ENCODE measurements at places on chromosomes 5 and 9.

DNA sequence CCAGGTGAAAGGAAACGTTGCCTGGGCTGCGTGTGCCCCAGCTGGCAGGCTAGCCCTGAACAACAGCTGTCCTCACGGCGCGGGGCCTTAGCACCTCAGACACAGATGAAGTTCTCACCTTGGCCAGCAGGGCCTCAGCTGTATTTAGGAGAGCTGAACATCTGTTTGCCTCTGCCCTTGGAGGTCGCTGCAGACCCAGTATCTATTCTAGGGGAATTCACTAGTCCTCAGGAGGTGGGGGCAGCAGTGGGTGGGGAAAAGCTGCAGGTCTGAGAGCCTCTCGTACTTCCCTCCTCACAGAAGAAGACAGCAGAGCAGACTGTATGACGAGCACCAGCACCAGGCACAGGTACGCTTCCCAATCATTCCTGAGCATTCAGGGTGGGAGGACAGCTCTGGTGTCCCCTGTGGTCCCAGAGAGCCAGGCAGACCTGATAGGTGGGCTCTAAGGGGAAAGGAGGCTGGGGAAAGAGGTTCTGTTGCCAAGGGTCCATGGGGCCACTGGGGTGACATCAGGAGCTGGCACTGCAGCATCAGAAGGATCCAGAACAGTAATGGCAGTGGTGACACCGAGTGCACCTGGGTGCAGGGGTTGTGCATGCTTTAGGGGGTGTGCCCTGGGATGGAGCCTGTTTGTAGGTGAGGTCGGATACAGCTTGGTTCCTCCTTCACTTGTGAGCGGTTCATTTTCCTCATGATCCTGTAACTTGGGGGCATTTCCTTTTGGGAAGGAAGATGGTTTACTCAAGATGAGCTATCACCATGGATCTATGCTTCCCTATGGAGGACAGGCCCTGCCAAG, 13.8 kb downstream of the CD74 start:
- no peak for DNase-seq

DNA sequence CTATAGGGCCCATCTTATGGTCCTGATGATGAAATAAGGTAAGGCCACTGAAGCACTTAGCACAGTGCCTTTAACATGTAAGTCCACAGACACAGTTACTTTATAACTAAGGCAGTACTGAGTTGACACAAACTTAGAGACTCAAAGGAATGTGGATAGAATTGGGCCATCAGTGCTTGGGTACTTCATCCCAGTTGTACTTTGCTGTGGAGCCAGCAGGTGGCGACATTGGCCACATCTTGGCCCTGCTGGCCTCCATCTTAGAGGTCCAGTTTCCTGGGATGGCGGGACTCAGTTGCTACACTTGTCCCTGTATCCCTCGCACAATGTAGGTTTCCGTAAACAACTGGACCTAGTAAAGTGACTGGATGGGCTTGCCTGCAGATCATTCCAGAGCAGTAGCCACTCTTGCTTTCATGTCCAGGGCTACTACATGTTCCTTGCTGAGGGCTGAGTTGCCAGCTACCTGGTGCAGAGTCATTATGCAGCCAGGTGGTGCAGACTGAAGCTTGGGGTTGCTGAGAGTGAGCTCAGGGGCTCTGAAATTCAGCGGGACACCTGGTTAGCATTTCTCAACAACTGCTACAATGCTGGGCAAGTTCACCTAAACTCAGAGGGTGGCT, 10.6 kb downstream of the MTAP start:
- no peak for DNase-seq

DNA sequence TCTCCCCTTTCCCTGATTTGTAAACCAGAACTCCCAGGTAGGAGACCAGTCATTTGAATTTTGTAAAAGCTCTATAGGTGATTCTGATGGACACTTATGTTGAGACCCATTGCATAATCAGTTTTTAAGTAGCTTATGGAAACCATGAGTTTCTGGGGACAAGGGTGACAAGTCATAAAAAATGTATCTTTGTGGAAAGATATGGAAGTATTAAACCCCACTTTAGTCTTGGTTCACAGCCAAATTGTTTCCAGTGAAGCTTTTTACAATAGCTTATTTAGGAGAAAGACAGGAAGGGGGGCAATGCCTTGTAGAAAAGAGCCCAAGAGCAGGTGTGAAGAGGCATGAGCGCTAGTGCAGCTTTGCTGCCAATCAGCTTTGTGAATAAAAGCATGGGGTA, 453 bp upstream of the CCL28 start:
- DNase-seq: no peak

DNA sequence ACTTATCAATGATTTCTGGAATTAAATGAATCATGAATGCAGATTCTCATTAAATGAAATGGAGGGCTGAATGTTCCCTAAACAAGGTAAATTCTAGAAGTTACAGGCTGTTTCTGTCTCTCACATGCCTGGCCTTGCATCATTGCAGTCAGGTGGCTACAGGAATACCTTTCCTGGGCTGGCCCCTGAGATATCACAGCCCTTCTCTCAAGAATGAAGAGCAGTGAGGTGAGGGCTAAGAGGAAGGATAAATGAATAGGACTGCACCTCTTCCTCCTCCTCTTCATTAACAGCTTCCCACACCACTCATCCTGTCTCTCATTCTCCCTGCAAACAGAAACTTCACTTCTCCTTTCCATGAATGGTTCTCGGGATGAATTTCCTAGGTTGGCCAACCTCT, 22.5 kb downstream of the ARHGEF28 start:
- DNase-seq: no peak

GRCh38 chr9:131590449-131590848, 45.1 kb downstream of the PRRT1B start:
- no peak for DNase-seq

DNA sequence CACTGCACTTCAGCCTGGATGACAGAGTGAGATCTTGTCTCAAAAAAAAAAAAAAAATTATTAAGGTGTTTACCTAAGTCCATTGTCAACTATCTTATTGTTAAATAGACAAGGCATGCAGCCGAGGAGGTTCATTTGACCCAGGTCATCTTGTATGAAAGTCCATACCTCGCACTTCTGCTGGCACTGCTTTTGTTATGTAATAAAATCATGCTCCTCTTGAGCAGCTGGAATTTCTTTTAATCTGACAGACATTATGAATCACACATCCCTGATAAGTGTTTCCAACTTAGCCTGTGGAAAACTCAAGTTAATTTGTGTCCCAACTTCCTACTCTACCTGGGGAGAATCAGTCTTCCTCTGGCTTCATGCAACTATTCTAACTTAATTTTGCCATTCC, 315.6 kb upstream of the KLF4 start:
- DNase-seq: no peak

DNA sequence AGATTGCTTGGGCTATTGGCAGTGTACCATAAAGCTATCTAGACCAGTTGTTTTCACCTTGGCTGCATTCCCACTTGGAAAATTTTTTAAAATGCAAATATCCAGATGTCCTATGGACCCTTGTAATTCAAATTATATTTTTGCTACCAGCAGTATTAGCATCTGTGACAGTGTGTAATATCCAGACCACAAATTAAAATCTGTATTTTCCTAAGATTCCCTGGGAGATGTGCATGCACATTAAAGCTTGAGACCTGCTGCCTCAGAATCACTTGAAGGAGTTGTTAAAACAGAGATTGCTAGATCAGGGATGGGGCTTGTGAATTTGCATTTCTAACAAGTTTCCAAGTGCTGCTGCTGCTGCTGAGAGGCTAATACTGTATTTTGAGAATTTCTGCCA, 381.2 kb upstream of the PDE4D start:
- DNase-seq: no peak

GRCh38 chr5:176736301-176736930, 73.9 kb upstream of the UNC5A start:
- DNase-seq: no peak

DNA sequence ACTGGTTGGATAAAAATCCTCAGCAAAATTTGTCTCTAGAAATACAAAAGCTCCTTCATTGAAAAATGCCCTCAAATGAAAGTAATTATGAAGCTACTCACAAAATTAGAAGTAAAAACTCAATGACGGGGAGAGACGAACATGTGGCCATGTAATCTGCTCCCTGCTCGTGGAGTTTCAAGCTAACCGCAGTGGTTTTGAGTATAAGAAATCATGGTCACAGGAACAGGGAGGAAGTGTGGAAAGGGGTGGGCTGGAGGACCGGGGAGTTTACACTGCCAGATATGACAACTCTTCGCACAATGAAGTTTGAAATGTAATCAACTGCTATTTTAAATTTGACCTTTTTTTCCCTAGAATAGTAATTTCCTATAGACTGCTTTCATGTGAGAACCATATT, 765.4 kb upstream of the DMAC1 start:
- DNase-seq: no peak

DNA sequence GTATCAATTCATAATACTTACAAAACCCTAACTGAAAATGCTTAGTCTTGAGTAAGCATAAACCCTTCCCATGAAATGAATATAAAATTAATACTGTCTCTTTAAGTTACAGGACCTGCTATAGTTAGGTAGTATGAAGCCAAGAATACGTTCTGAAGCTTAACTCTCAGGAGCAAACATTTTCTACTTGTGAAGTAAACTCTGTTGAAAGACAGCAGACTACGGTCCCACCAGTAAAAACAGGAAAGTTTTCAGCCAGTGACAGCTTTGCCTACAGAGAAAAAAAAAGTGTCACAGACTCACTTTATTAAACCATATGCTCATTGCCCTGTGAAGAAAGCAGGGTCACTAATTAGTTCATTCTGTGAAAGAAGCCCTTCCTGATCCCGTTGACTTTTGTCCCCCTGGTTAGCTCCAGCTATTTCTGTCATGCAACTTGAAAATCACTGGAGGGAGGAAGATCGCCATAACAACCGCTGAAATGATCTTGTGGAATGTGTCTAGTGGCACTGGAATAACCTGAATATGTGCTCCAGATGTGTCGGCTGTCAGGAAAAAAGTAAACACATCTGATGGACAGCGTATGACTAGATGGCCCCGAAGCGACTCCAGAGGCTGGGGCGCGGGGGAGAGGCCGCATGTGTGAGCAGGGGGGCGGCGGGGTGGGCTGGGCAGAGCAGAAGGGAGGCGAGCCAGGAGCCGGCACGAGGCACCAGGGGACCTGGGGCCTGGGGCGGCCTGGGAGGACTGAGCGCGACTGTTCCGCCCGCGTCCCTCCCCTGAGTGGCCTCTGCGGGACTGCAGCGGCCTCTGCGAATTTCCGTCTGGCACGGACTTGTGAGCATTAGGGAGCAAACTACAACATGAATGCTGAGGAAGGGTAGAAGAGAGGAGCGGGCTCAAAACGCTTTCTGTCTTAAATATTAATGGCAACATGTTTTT, 41.9 kb downstream of the BNC2 start:
- no peak for DNase-seq

Data from glomerular endothelial cell (primary cell).